ENCODE measurements at places on chromosomes 2 and 18. TPM values are rescaled to one million over a fixed set of nuclear protein-coding genes. Genes with fewer than 3 reads are reported as not detected.

GRCh38 chr2:200244111-200244510 lies 62.4 kb upstream of the SPATS2L start:
- DNase-seq = no peak

DNA sequence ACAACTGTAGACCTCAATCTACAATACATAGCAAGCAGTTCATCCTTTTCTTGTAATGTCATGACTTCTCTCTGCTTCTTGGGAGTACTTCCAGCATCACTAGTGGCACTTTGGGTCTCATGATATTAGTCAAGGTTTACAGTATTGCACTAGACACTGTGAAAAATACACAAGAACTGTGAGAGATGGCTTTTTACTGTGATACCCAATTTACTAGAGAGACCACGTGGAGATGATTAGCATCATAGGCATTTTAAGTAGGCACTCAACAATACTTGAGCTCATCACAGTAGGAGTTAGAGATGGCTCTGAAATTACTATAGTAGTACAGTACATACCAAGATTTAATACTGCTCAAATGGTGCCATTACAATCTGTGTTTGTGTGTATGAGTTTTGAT lies 112.8 kb upstream of the EML6 start:
- DNase-seq = no peak

IFIH1 gene
- total RNA-seq = 4.2 TPM

- no peak for DNase-seq
Measured at GRCh38 chr2:217399291-217399690, 539.4 kb upstream of the TNP1 start.

MRPL30 gene
- total RNA-seq = 20.7 TPM

DNA sequence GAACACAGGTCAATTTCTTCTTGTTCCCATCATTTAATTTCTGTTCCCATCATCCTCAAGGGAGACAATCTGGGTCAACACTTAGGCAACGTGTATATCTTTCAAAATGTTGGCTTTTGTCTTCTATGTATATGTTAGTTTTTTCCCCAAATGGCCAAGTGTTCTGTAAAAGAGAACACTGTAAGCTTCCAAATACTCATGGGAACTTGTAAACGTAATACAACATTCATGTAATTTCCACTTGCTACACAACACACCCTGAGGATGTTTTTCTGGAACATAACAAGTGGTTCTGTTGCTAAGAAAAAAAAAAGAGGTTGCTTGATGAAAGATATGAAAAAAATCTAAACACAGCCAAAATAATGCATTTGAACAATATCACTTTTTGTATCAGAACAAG lies 149.1 kb downstream of the ATAD2B start:
- DNase-seq = no peak

CCDC141 gene
- not detected for total RNA-seq

SERPINB10 gene
- total RNA-seq = not detected

DNA sequence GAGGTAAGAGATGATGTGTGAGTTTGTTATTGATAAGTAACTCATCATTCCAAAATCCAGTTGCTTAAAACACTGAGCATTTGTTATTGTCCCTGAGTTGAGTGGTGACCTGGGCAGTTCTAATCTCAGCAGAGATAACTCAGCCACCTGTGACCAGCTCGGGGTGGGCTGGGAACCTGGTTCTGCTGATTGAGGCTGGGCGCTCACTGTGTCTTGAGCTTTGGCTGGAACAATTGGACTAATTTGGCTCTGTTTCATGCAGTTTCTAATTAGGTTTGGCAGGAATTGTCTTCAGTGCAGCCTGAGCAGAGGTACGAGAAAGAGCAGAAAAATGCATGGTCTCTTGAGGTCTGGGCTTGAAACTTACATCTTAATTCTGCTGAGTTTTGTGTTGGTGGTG lies 144.7 kb downstream of the RNF144A start:
- DNase-seq = no peak

DNA sequence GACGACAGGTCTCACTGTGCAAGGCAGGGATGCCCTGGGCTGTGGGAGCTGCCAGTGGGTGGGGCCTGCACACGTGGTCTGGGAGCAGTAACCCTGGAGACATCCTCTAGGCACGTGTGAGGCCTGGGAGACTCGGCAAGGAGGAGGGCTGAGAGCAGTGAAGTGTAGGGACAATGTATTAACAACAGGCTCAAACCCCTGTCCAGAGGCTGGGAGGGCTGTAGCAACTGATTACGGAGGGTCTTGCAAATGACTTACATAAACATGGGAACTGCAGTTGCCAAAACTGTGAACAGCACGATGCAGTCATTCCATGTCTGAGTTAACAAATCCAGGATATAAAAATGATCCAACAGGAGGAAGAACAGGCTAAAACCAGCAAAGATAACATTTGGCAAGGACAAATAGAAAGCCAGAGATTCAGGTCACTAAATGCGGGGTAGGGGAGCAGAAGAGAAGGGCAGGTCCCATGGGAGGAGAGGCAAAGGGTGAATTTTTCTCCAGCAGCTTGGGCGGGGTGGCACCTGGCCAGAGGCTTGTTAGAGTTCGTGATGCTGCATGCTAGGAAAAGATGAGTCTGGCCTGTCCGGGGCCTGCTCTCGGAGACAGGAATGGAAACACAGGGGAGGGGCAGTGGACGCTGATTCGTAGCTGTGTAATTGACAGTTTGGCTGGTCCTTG lies 44.9 kb downstream of the CYP27C1 start:
- DNase-seq = no peak

- DNase-seq = no peak
Measured at GRCh38 chr2:233974530-233975071, 57.4 kb downstream of the TRPM8 start.

DNA sequence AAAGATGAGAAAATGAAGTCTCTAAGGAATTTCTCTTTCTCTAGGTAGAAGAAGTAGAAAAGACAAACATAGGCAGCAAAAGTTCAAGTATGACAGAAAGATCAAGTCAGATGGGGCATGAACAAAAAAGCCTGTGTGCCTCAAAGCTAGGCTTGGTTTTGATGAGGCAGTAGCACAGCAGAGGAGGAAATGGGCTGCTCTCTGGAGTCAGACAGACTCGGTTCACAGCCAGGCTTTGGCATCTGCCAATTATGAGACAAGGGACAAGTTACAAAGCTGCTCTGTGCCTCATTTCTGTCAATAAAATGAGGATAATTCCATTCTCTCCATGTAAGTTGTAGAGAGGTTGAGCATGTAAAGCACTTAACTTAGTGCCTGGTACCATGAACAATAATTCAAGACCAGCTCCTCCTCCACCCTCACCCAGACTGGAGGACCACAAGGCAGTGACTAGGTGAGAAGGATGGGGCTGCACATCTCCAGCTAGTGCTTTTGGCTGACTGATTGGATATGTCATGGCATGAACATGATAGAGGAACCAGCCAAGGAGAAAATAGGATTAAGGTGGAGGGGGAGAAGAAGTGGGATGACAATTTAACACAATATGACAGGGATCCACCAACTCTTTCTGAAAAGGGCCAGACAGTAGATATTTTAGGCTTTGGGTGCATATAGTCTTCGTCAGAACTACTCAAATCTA lies 84.6 kb downstream of the TMEM163 start:
- no peak for DNase-seq

GRCh38 chr2:232632904-232633412 lies 446 bp upstream of the EFHD1 start:
- no peak for DNase-seq

MPV17 gene
- total RNA-seq = 57.6 TPM
